Endothelial cell (in vitro differentiated cells): ENCODE measurements at places on chromosomes 5 and 9.

DNA sequence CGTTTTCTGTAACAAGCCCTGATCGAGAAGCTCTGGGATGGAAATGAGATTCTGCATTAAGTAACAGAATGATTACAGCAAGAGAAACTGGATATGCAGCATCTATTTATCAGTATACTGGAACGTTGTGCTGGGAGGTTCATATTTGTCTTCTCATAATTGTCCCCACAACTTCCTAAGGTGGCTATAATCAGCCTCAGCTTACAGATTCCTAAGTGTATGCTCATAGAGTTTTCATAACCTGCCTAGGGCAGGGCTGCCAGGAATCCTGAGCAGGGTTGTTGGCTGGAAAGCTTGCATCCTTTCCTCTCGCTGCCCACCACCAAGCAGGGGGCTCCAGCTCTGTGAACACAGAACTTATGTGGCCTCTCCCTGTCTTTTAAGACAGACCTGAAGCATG is 70.2 kb downstream of the FNBP1 start:
- DNase-seq, result no peak

- DNase-seq, result no peak
These were observed 38.2 kb upstream of the GRAMD2B start for GRCh38 chr5:126384985-126385384.

DNA sequence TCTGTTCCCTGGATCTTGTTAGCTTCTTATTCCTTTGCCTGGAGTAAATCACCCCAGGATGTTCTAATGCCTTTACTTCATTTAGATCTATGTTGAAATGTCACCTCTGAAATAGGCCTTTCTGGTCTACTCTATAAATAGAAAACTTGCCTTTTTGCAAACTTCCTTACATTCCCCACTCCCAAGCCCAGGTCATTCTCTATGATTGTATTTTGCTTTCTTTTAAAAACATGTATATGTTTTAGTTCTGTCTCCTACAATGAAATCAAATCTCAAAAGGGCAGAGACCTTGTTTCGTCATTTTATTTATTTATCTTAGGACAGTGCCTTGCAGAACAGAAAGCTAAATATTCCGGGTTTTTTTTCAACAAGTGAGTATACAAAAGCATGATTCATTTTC is 1657.7 kb upstream of the C9orf72 start:
- DNase-seq, result no peak

GRCh38 chr9:14251154-14252071 is 62.5 kb downstream of the NFIB start:
- DNase-seq, result no peak

DNA sequence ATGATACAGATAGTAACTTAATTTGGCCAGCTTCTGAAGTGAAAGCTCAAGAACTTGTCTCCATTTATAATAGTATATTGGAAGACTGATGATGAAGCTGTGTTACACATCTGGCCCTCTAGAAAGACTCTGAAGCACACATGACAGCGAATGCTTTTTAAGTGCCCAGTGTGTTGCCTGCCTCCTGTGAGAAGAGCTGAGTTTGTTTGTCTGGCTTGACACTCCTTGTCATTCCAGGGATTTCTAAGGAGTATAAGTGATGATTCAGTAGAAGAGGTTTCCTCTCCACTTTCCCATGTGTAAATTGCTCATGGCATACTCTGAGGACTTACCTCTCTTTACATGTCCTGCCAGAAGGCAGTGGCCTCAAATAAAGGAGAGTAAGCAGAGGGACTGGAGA is 30.4 kb upstream of the LRRTM2 start:
- DNase-seq, result no peak

DNA sequence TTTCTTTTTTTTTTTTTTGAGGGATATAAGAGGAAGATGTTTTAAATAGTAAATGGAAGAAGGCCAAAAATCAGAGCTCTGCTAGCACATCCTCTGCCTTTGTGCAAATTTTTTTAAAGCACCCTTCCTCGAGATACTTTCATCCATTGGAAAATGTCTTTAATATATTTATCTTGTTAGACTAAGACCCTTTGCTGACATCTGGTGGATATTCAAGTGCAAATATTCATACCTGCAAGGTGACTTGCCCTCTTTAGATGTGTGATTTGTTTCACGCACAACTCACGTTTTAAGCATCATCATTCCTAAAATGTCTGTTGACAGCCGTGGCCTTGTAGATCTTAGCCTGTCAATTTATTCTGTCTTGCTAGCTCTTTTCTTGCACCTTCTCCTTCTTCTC is 258.5 kb downstream of the AGTPBP1 start:
- DNase-seq, result no peak

- no peak for DNase-seq
These were observed 3.8 kb upstream of the ZDHHC12 start for GRCh38 chr9:128727640-128728248.

GRCh38 chr5:151627650-151628049 is 36.5 kb upstream of the FAT2 start:
- DNase-seq, result no peak

DNA sequence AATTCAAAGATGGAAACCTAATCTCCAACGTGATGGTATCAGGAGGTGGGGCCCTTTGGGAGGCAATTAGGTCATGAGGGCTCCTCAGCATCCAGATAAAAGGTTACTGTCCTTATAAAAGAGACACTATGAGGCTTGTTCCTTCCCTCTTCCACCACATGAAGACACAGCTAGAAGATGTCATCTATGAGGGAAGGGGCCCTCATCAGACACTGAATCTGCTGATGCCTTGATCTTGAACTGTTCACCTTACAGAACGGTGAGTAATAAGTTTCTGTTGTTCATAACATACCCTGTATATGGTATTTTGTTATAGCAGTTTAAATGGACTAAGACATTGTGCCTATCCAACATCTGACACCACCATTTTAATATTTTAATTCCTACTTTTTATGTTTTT is 19.7 kb upstream of the CCNH start:
- no peak for DNase-seq

DNA sequence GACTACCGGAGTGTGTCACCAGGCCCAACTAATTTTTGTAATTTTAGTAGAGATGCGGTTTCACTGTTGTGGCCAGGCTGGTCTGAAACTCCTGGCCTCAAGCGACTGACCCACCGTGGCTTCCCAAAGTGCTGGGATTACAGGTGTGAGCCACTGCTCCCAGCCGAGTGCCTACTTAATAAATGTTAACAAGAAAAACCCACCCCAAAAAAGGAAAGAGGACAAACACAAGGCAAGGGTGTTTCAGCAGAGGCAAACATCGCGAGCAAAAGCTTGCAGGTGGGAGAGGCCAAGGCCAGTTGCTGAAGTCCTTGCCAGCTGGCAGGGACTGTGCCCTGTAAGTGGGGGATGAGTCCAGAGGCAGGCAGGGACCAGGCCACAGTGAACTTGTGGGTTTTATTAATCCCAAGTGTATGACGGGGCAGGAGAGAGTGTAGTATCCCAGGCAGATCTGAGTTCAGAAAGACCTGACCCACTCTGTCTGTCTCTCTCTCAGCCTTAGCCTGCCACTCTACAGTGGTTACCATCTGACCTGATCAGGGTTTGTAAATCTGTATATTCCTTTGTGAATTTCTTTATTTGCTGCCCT is 6.4 kb upstream of the FPGS start:
- DNase-seq, result no peak
